Hypothalamus (tissue), 51 donors: ENCODE measurements at places on chromosomes 5 and 9.
A peak's percentile ranks its signal among the peaks of the same experiment; 100 is the strongest.

GRCh38 chr5:43268188-43268820, 44.9 kb downstream of the HMGCS1 start:
- no peak for DNase-seq

- DNase-seq = no peak
These were observed 18.1 kb downstream of the VCP start for GRCh38 chr9:35054185-35054835.

DNA sequence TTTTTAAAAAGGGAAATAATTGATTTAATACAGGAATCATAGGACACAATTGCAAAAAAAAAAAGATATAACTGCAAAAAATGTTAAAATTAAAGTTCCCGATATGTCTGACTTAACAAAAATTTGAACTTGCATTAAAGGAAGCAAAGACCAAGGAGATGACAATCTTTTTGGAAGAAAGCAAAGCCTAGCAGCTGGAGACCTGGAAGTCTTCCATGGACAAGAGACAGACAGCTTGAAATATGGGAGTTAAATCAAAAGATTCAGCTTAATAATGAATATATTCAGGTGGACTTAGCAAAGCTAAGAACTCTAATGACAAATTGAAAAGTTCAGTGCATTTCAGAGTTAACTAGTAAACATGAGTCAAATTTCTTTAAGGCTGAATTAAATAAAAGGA, 568.7 kb upstream of the RGMB start:
- DNase-seq = no peak

- no peak for DNase-seq
These were observed 39.3 kb upstream of the ADRA1B start for GRCh38 chr5:159877016-159877415.

- no peak for DNase-seq
These were observed 86.7 kb downstream of the GPR21 start for GRCh38 chr9:123120131-123120530.

DNA sequence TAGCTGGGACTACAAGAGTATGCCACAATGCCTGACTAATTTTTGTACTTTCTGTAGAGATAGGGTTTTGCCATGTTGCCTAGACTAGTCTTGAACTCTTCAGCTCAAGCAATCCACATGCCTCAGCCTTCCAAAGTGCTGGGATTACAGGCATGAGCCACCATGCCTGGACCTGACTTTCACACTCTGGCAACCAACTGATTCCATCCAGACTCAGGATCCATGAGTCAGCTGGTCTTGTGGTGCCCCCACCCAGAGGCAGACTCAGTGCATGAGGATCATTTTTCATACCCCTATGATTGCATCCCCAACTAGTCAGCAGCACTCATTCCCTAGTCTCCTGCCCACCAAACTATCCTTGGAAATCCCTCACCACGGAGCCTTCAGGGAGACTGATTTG, 375.9 kb downstream of the ANXA1 start:
- no peak for DNase-seq

- DNase-seq = no peak
These were observed 2.3 kb upstream of the HK3 start for GRCh38 chr5:176901260-176902101.

DNA sequence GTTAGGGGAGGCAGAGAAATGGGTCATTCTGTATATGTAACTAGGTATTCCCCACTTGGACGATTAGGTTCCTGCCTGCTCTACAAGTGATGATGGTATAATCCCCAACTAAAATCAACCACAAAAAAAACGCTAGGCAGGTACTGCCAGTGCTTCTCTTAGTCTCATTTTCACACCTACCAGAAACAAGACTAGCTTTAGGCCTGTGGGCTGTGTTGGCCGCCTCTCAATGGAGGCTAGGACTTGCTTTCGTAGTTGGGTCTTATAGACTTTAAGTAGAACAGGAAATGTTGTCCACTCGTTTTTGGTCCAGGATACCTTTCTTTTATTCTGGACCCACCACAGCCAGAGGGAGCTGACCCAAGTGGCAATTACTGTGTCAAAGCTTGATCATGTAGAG, 111.8 kb downstream of the UNC13B start:
- DNase-seq = no peak

- no peak for DNase-seq
These were observed 9.6 kb upstream of the NME5 start for GRCh38 chr5:138148811-138149210.

- DNase-seq = no peak
These were observed 5.3 kb upstream of the UBE2QL1 start for GRCh38 chr5:6443326-6443725.

DNA sequence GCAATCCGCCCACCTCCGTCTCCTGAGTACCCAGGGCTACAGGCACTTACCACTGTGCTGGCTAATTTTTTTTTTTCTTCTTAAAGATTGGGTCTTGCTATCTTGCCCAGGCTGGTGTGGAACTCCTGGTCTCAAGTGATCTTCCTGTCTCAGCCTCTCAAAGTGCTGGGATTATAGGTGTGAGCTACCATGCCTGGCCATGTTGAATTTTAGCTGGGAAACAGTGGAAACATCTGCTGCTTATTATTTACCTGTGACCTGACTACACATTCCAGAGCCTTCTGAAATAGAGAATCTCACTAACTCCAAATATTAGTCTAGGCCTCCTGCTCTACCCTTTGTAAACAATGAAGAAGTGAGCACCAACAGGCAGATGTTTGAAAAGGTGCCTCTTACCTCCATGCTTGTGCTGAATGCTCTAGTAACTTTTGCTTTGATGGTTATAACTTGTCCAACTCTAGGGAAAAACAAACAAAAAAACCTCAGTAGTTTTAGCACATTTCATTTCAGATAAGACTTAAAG, 22.5 kb downstream of the ACOT12 start:
- DNase-seq = no peak

DNA sequence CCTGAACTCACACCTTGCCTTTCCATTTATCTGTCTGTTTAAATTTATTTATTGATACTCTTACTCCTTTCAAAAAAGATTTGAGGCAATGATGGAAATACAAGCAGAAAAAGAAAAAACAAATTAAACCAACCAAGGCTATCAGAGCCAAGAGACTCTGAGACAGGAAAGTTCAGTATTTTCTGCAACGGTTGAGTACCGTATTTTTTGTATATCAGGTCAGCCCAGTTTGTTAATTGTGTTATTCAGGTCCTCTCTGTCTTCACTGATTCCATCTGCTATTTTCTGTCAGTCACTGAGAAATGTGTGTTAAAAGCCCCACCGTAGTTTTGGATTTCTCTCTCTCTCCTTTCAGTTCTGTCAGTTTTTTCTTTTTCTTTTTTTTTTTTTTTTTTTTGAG, 134.5 kb upstream of the SMIM23 start:
- no peak for DNase-seq

DNA sequence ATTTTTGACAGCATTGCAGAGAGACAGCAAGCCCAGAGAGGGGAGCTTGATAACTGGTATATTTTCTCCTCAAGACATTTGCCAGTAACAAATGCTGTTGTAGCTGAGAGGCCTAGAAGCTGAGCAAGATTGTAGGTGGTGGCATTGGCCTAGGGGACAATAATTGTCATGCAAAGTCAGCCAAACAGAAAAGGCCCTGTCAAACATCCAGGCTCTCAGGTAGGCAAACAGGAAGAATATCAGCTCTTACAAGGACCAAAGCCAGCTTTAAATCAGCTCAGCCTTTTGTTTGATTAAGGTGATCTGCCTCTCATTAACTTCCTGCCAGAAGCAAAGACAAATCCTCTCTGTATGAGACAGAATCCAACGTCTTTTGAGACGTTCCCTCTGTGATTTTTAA, 29.7 kb upstream of the BARX1 start:
- DNase-seq = no peak

DNA sequence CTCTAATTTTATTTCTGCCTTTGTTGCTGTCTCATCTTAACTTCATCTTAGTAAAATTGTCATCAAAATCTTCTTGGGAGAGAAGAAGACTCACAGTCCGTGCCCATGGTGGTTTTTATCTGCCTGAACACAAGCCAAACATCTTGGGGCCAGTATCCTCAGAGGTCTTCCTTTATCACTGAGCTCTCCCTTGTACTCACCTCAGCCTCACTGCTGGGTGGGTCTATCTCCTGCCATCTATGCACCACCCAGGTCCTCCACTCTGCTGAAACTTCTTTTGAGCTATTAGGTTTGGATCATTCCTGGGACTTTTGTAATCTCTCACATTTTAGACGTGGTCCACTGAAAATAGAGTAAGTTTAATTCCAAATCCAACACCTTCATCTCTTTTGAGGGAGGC, 116.3 kb upstream of the EPB41L4A start:
- DNase-seq = no peak

- no peak for DNase-seq
These were observed 155.3 kb downstream of the MACROH2A1 start for GRCh38 chr5:135243556-135244285.

- no peak for DNase-seq
These were observed 87.5 kb downstream of the TTLL11 start for GRCh38 chr9:122005597-122005996.

- no peak for DNase-seq
These were observed 17.0 kb upstream of the CYFIP2 start for GRCh38 chr5:157248821-157249470.

- DNase-seq = no peak
These were observed 23.3 kb upstream of the MGAT1 start for GRCh38 chr5:180825768-180826525.

DNA sequence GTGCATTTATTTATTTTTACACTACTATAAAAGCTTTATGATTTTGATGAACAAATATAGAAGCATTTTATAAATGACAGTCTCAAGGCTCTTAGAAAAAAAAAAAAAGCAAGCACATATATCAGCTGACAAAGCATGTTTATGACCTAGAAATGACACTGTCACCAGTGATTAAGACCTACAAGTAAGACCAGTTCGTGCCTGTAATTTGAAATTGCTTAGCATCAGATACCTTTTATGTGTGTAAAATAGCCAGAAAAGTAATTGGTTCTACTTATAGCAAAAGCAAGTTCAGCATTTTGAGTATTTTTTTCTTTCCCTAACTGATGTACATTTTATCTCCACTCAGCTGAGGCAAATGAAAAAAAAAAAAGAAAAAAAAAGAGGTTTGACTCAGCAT, 808.4 kb downstream of the CDH18 start:
- no peak for DNase-seq

DNA sequence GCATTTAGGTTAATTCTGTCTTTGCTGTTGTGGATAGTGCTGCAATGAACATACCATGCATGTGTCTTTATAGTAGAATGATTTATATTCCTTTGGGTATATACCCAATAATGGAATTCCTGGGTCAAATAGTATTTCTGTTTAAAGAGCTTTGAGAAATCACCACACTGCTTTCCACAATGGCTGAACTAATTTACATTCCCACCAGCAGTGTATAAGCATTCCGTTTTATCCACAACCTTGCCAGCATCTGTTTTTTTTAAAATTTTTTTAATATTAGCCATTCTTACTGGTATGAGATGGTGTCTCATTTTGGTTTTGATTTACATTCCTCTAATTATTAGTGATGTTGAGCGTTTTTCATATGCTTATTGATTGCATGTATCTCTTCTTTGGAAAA, 15.5 kb upstream of the TARS1 start:
- no peak for DNase-seq

- DNase-seq = no peak
These were observed 136.9 kb upstream of the KLF9 start for GRCh38 chr9:70551396-70551795.

DNA sequence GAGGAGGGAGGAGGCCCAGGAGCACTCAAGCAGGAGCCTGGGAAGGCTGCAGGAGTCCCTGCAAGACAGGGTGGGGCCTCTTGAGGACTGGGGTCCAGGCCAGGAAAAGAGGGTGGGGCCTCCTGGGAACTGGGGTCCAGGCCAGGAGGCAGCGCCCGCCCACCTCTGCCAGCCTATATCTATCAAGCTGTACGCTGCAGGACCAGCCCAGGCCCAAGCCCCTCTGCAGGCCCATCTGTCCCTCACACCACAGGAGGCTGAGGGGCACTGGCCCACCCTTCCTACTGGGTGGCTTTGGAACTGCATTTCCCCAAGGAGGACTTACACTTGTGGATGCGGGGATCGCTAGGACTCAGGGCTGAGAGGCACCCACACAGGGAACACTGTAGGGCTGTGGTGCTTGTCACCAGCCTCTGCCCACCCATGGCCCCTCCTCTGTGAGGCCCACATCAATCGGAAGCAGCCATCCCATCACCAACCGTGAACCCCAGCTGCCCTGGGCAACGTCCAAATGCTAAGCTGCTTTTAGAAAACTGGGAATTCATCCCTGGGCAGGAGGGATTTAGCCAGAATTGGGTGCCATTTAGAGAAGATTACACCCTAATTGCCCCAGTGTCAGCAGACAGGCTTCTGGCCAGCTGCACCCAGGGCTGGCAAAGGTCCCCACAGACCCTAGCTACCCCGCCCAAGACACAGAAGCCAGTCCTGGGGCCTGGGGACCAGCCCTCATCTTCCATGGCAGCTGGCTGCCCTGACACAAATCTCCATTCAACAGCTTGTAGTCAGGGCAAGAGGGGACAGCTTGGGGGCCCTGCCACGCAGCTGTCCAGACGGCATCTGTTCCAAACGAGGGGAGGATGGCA, 15.3 kb downstream of the BICD2 start:
- peak; percentile 33 for DNase-seq

DNA sequence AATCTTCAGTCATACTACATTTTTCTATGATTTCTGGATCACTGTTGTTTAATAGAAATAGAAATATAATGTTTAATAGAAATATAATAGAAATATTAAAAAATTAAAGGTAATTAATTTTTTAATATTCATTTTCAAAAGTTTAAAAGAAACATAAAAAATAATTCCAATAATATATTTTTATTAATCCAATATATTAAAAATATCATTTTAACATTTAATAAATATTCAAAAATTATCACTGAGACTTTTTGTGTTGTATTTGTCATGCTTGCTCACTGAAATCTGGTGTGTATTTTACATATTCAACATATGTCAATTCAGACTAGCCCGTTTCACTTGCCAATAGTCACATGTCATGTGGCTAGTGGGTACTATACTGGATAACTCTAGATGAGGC, 80.6 kb upstream of the SLCO6A1 start:
- DNase-seq = no peak

- no peak for DNase-seq
These were observed 33.6 kb downstream of the RAB14 start for GRCh38 chr9:121168052-121168451.

- no peak for DNase-seq
These were observed 71.0 kb downstream of the SSBP2 start for GRCh38 chr5:81679885-81680284.

- no peak for DNase-seq
These were observed 10.6 kb downstream of the GRIN3A start for GRCh38 chr9:101727612-101728524.

GRCh38 chr5:142119051-142119625, 10.6 kb downstream of the NDFIP1 start:
- DNase-seq = no peak

GRCh38 chr5:161342886-161343285, 203.6 kb downstream of the GABRB2 start:
- DNase-seq = no peak
